ENCODE measurements at places on chromosomes 12 and 14. TPM values are rescaled to one million over a fixed set of nuclear protein-coding genes. Genes with fewer than 3 reads are reported as not detected.

The PPP4R4 gene
- total RNA-seq, result 0.83 TPM

- no peak for DNase-seq
- no peak overlapping the region for H3K4me3 ChIP-seq
- peaks cover 19% of the 10 kb centered on the region for H3K4me1 ChIP-seq
- H3K27ac ChIP-seq, result no peak overlapping the region
- H3K27me3 ChIP-seq, result peaks cover 3% of the 10 kb centered on the region
- no peaks in the 10 kb centered on the region for H3K36me3 ChIP-seq
These were observed 4.1 kb upstream of the FAM222A start for GRCh38 chr12:109709401-109709991.

DNA sequence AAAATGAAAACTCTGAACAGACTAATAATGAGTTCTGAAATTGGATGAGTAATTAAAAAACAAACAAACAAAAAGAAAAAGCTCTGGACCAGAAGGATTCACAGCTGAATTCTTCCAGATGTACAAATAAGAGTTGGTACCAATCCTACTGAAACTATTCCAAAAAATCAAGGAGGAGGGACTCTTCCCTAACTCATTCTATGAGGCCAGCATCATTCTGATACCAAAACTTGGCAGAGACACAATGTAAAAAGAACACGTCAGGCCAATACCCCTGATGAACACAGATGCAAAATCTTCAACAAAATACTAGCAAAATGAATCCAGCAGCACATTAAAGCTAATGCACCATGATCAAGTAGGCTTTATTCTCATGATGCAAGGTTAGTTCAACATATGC is 183.9 kb upstream of the CNOT2 start:
- no peak overlapping the region for H3K27ac ChIP-seq
- no peak overlapping the region for H3K4me3 ChIP-seq
- H3K4me1 ChIP-seq, result no peaks in the 10 kb centered on the region
- no peaks in the 10 kb centered on the region for H3K27me3 ChIP-seq

DNA sequence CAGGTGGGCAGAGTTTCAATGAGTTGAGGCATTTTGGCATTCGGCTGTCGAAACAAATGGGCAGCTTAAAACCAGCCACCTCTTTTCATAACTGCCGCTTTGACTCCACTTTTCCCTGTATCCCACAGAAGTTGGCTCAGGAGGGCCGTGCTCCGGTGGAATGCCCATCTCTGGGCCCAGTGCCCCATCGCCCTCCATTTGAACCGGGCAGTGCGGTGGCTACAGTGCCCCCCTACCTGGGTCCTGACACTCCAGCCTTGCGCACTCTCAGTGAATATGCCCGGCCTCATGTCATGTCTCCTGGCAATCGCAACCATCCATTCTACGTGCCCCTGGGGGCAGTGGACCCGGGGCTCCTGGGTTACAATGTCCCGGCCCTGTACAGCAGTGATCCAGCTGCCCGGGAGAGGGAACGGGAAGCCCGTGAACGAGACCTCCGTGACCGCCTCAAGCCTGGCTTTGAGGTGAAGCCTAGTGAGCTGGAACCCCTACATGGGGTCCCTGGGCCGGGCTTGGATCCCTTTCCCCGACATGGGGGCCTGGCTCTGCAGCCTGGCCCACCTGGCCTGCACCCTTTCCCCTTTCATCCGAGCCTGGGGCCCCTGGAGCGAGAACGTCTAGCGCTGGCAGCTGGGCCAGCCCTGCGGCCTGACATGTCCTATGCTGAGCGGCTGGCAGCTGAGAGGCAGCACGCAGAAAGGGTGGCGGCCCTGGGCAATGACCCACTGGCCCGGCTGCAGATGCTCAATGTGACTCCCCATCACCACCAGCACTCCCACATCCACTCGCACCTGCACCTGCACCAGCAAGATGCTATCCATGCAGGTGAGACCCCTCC is 5.0 kb upstream of the RNU7-1 start:
- H3K27me3 ChIP-seq, result no peaks in the 10 kb centered on the region
- peaks cover 68% of the 10 kb centered on the region for H3K36me3 ChIP-seq
- no peak for DNase-seq
- H3K27ac ChIP-seq, result peak overlapping the region; percentile 91
- peak overlapping the region; percentile 69 for H3K4me3 ChIP-seq

DNA sequence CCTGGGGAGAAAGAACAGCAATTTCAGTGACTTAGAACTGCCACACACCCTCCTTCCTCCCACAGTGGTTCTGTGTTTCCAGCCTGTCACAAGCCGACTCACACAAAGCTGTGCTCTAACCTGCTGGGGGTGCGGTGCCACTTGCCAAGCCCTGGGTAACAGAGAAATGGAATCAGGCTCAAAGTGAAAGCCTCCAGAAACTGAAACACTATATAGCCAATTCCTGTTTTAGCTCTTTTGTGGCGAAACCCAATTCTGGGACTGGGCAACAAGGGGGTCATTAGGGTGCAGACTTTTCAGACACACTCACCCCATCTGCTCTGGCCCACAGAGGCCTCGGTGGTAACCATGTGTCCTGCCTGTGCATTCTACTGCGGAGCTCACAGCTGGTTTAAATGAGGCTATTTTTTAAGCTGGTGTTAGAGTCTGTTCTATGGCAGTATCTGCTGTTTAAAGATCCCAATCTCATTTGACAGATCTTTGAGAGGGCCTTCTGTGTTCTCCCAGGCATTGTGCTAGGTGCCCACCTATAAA is 15.2 kb upstream of the ACTR6 start:
- H3K27me3 ChIP-seq, result no peaks in the 10 kb centered on the region
- peak overlapping the region; percentile 78 for H3K27ac ChIP-seq
- H3K4me3 ChIP-seq, result peak overlapping the region; percentile 17
- no peaks in the 10 kb centered on the region for H3K36me3 ChIP-seq

The EMP1 gene
- 425 TPM for total RNA-seq

GRCh38 chr14:74504412-74504811 is 10.8 kb downstream of the ISCA2 start:
- no peak for DNase-seq
- peaks cover 15% of the 10 kb centered on the region for H3K4me1 ChIP-seq
- no peak overlapping the region for H3K4me3 ChIP-seq
- H3K27me3 ChIP-seq, result no peaks in the 10 kb centered on the region
- H3K27ac ChIP-seq, result no peak overlapping the region

DNA sequence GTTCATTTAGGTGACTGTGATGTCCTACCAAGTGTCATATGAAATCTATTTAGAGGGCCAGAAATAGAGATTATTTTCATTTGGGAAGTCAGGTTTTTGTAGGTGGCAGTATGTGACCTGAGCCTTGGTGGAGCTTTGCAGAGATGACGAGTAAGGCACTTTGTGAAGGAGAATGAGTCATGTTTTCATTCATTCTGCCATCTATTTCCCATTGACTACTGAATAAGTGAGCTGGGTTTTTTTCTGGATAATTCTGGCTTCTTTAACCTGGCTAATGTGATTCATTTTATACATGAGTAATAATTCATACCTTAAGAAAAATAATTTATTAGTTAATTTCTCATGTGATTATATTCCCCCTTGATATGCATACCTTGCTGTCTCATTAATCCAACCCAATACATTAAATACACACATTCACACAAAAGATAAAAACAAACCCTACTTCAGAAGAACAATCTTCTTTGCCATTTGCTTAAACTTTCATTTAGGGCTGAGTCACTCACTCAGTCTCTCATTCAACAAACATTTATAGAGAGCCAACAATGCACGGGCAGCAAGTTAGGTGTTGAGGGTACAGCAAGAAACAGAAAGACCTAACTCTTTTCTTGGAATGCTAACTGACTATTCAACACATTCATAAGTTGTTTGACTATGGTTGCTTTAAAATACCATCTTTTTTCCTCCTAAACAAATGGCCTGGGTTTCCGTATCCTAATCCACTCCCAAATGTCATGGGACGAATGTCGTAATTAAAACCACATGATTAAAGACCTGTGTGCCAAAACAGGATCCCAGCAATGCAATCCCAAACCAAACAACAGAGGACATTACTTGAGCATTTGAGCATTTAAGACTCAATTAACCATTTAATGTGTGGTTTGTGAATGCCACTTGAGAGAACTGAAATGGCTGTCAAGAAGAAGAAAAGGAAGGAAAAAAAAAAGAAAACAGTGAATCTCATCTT is 78.0 kb downstream of the KITLG start:
- H3K4me3 ChIP-seq, result no peak overlapping the region
- H3K27ac ChIP-seq, result no peak overlapping the region
- peaks cover 49% of the 10 kb centered on the region for H3K36me3 ChIP-seq

The KCNA5 gene
- total RNA-seq, result 1.8 TPM

The FOXM1 gene
- total RNA-seq, result not detected

The SSPN gene
- 36.4 TPM for total RNA-seq

DNA sequence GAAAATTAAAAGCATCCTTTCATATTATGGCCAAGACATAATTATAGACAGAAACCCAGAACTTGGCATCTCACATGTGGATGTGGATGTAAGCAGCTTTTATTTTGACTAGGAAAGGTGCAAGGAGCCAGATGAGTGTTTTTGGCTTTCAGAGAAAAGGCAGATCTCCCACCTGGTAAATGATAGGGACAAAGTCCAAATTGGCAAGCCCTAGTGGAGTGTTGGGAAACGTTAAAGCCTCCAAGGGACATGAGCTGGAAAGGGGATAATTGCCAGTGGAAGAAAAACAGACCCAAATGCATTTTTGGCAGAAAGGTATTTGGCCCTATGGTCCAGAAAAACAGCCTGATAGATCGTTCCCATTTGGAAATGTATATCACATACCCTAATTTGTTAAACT is 60.1 kb downstream of the KLHL28 start:
- peaks cover 43% of the 10 kb centered on the region for H3K4me1 ChIP-seq
- peak overlapping the region; percentile 1 for H3K27ac ChIP-seq
- no peak for DNase-seq
- no peak overlapping the region for H3K4me3 ChIP-seq

GRCh38 chr12:44972746-44973421 is 78.0 kb downstream of the DBX2 start:
- no peak overlapping the region for H3K4me3 ChIP-seq
- H3K36me3 ChIP-seq, result no peaks in the 10 kb centered on the region
- no peaks in the 10 kb centered on the region for H3K4me1 ChIP-seq
- no peak overlapping the region for H3K27ac ChIP-seq
- no peaks in the 10 kb centered on the region for H3K27me3 ChIP-seq

DNA sequence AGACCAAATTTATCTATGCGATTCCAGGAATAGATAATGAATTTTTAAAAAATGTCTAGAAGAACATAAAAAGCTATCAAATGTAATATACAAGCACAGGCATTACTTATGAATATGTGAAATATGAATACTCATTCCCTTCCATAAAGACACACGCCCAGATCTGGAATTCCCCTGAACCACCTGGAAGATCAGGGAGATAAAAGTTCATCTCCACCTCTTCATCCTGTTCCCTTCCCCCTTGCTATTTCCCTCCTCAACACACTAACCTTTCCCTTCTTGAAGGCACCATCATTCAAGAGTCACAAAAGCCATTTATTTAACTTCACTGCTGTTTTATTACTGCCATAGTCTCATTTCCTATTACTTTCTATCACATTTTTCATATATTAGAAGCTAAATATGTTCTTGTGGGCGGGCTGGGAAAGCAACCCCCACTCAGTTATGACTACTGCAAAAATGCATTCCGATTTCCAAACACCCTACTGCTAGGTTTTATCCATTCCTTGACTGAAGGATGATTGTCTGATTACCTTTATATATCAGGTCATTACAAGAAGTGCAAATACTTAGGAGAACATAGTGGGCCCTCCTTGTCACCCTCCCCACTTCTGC is 16.1 kb downstream of the FGD6 start:
- no peaks in the 10 kb centered on the region for H3K36me3 ChIP-seq
- H3K4me1 ChIP-seq, result peaks cover 65% of the 10 kb centered on the region
- H3K4me3 ChIP-seq, result peak overlapping the region; percentile 11
- H3K27me3 ChIP-seq, result no peaks in the 10 kb centered on the region

The GPR84 gene
- not detected for total RNA-seq

DNA sequence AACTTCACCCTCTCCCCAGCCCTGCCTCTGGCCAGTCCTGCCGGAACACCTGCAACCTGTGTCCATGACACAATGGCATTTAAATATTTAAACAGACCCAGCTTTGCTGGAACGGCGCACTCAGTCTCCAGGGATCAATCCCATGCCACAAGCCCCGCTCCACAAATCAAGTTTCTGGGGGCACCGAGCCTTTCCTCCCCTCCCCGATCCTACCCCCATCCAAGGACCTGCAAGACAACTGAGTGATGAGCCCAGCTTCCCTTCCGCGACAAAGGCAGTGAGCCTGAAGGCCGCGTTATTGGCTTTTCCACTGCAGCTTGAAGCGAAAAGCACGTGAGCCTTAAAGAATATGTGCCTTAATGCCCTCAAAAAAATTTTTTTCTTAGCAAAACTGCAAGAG is 185.7 kb downstream of the DPF3 start:
- H3K4me3 ChIP-seq, result no peak overlapping the region
- no peak overlapping the region for H3K27ac ChIP-seq
- no peak for DNase-seq
- H3K27me3 ChIP-seq, result no peaks in the 10 kb centered on the region
- no peaks in the 10 kb centered on the region for H3K36me3 ChIP-seq

DNA sequence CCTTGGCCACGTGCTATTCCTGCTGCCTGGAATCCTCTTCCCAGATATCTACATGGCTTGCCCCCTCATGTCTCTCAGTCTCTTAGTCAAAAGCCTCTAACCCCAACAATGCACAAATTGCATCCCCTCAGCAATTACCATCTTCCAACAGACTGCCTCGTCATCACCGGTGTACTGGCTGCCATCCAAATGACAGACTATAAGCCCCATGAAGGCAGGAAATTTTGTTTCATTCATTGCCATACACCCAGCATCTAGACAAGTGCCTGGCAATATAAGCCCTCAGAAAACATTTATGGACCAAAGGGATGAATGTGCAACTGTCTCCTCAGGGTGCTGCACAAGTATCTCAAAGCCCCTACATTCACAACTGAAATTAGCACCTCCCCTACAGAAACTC is 5.8 kb downstream of the GLT8D2 start:
- peaks cover 35% of the 10 kb centered on the region for H3K4me1 ChIP-seq
- H3K27me3 ChIP-seq, result no peaks in the 10 kb centered on the region
- no peak for DNase-seq
- H3K27ac ChIP-seq, result no peak overlapping the region
- no peak overlapping the region for H3K4me3 ChIP-seq
- no peaks in the 10 kb centered on the region for H3K36me3 ChIP-seq

GRCh38 chr12:26378711-26379110 is 183.3 kb downstream of the SSPN start:
- no peaks in the 10 kb centered on the region for H3K27me3 ChIP-seq
- H3K36me3 ChIP-seq, result peaks cover 1% of the 10 kb centered on the region

- H3K27me3 ChIP-seq, result no peaks in the 10 kb centered on the region
- H3K4me1 ChIP-seq, result no peaks in the 10 kb centered on the region
- peaks cover 5% of the 10 kb centered on the region for H3K36me3 ChIP-seq
These were observed 30.6 kb downstream of the PLBD1 start for GRCh38 chr12:14537088-14537487.

- H3K4me1 ChIP-seq, result no peaks in the 10 kb centered on the region
- no peak overlapping the region for H3K4me3 ChIP-seq
- H3K36me3 ChIP-seq, result no peaks in the 10 kb centered on the region
- no peak overlapping the region for H3K27ac ChIP-seq
- no peak for DNase-seq
These were observed 64.2 kb downstream of the ADCK1 start for GRCh38 chr14:77864085-77864484.

The ABCC9 gene
- total RNA-seq, result 45.5 TPM

All from esophagus muscularis mucosa (tissue), 4 donors.